ENCODE measurements at places on chromosomes 12 and 14.

DNA sequence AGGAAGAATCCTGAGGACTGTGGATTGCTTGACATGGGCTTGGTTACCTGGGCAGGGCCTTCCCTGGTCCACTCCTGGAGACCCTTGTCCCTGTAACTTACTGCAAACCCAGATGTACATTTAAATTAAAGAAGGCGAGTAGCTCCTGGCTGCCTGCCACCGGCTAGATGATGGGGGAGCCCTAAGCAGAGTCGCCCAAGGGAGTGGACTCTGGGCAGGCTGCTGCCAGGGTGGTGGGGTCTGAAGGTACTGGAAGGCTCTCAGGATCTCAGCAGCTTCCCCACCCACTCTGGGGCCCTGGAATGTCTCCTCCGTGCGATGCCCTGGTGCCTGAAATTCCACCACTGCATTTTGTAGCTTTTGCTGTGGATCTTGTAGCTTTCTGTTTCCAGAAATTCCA is 74.7 kb downstream of the FBXL14 start:
- no peak for DNase-seq

DNA sequence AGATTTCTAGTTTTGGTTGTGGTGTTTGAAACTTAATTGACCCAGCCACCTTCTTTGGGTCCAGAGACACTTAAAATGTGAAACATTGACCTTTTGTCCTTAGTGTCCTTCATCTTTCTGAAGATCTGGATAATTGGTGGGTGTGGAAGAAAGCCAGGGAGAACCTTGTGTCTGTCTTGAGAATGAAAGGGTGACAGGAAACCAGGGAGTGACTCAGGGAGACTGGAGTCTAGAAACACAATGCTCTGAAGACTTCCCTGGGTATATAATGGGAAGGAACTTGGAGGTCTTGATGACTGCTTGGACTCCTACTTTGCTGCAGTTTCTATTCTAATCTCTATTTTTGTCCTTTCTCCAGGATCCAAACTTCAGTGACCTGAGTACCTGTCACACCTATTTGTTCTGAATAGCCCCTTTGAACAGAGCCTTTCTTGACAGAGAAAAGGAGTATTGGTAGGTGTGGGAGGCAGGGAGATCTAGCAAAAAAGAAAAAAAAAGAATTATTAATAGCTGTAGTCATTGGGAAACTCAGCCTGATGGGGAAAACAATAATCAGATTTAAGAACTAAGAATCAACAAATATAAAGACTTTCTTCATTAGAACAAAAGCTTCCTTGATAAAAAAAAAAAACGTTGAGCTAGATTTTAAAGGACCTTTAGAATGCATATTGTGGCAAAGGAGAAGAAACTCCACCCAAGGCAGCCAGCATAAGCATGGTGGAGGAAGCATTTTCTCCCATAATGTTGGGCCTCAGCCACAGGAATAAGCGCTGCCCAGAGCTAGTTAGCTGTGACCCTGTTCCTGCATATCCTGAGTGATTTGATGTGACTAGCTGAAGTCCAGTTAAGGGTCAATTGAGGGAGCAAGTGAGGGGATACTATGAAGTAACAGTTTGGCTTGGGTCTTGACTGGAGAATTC is 77.9 kb upstream of the HOXC13 start:
- DNase-seq = no peak

GRCh38 chr14:94412671-94413638 is 24.6 kb upstream of the SERPINA1 start:
- no peak for DNase-seq

DNA sequence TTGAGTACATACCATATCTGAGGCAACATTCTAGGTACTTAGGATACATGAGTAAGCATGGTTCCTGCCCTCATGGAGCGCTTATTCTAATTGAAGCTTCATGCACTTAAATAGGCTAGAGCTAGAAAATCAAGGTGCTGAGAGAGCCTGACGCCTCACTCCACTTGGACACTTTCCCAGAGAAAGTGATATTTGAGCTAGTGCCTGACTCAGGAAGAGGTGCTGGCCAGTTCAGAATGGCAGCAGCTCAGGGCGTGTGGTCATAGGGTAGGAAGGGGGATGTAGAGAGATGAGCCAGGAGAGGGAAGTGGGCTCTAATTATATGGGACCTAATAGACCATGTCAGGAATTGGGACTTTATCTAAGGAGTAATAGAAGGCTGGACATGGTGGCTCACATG is 33.3 kb downstream of the TULP3 start:
- DNase-seq = no peak

DNA sequence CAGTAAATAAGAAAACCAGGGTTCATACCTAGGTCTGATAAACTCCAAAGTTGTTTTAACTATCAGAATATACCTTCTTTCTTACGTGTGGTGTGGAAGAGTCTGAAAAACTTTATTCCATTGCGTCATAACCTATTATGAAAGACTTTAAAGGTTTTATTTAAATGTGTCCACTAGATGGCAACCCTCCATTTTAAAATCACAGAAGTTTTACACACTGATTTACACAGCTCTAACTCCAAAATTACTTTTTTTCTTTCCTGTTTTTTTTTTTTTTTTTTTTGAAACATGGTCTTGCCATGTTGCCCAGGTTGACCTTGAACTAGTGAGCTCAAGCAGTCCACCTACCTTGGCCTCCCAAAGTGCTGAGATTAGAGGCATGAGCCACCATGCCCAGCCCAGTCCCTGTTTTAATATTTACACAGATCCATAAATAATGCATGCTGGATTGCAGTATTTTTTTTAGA is 17.3 kb upstream of the TMPRSS12 start:
- DNase-seq = peak; percentile 7

DNA sequence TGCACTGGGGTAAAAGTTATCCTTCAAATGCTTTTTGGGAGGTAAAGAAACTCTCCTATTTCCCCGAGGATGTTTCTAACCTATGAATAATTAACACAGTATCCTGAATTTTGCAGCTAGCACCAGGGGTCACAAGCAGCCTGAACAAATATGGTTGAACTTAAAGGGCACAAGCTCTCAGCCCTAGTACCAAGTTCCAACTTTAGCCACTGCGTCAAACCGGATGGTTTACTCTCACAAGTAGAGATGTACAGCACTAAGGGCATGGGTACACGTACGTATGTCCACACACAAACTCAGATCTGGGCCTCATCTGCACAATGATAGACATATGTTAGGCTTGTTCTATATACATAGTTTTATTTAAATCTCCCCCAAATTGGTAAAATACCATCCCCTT is 4.7 kb downstream of the CCDC88C start:
- no peak for DNase-seq

DNA sequence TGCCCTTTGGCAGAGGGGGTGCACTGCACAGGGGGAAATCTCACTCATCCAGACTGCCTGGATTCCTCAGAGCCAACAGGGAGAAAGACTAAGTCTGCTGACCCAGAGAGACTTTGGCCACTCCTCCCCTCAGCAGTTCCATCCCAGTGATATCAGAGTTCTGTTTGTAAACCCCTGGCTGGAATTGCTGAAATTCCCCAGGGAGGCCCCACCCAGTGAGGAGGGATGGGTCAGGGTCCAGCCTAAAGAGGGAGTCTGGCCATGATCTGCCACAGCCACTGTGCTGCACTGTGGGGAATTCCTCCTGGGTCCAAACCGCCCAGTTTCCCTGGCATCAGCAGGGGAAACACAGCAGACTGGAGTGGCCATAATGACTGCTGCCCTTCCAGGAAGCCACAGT is 54.9 kb upstream of the USP15 start:
- DNase-seq = no peak

DNA sequence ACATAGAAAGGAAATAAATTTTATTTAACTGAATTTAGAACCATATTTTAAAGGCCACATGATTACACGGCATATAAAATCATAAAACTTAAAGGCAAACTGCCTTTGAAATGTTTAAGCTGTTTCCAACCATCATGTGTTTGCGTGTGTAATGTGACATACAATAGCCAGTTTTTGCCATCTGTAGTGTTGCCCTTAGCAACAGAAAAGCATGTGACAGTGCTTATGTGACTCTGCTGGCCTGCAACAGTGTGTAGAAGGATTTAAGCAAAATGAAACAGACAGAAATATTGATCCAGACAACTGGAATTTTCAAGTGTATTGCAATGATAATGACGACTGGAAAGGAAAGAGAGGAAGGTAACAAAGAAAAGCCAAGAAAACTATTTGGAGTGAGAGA is 49.5 kb downstream of the TSPAN19 start:
- no peak for DNase-seq

All from NCI-H526 (cell line).